ENCODE measurements at places on chromosomes 5 and 9.

GRCh38 chr9:4318741-4319140, 18.9 kb upstream of the GLIS3 start:
- DNase-seq = no peak

DNA sequence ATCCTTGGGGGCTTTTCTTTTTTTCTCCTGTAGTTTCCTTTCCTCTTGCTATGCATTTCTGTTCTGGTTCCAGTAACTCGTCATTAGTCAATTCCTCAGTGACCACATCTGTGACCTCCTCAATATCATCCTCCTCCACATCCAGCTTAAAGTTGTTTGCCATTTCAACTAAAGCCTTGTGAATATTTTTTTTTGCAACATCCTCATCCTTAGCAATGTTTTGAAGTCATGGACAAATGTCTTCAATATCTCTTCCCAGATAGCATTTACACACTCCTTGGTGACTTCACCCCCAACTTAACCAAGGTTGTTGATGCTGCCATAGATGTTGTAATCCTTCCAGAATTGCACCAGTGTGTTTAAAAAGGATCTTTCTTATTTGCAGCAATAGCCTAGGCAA, 14.7 kb upstream of the ADRB2 start:
- DNase-seq = no peak

DNA sequence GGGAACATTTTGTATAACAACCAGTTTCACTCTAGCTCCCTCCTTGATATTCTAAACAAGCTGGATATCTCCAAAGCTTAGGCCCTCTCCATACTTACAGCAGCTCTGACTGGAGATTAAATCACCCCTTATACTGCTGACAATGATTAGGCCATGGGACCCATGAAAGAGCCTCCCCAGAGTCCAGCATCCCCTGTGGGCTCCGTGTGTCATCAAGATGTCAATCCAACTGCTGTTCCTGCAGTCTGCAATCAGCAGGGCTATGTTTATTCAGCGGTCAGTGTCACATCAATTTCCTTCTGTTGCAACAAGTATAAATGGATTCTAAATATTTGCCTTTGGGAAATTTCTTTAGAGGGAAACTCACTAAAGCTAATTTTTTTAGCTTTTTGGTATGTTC, 26.6 kb downstream of the PCDHAC2 start:
- no peak for DNase-seq

DNA sequence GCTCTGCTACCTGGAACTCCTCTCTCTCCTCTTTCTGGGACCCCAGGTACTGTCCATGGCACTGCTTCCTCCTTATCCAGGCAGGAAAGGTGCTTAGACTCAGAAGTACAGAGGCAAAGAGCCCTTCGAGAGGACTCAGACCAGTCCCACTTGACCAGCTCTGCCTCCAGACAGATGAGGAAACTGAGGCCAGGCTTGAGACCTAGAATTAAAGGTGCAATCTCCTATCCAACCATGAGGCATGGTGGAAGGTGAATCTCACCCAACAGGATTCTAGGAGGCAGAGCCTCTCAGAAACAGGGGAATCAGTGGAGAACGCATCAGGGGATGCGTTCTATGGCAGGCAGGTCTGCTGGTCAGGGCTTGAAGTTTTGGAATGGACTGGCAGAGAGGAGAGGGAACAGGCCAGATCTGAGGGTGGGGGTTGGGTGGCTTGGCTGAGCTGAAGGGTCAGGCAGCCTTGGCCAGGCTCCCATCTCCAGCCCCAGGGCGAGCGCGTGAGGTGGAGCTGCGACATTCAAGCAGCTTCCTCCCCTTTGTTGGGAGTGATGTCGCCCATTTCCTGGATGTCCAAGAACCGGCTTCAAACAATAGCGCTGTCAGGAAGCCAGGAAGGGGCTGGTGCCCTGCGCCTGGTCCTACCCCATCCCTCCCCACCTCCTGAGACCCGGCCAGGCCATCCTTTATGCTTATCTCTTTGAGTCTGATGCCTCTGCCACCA, 26.2 kb downstream of the NDUFA8 start:
- no peak for DNase-seq

DNA sequence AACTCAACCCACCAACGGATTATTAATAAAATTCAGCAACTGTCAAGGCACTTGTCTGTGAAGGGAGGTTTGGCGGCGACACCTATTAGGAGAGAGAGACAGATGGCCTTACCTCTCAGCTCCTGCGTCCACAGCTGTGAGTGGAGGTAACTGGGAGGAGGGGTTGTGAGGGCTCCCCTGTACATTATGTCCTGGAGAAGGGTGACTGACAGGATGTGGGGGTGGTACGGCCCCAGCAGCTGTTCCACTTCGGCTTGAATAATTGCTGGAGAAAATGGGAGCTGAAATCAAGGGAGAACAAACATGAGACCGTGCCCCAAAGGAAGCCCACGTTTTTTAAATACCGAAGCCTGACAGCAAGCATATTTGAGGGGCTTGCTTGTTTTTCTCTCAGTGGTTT, 353.5 kb upstream of the RFX3 start:
- no peak for DNase-seq

DNA sequence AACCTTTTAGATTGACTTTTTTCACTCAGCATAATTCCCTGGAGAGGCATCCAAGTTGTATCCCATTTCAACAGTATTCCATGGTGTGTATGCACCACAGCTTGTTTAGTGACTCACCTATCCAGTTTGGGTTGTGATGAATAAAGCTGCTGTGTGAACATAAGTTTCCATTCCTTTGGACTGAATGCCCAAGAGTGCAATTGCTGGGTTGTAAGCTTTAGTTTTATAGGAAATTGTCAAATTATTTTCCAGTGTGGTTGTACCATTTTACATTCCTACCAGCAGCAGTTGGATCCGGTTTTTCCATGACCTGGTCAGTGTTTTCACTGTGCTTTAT, 60.9 kb upstream of the TMED7 start:
- DNase-seq = no peak

DNA sequence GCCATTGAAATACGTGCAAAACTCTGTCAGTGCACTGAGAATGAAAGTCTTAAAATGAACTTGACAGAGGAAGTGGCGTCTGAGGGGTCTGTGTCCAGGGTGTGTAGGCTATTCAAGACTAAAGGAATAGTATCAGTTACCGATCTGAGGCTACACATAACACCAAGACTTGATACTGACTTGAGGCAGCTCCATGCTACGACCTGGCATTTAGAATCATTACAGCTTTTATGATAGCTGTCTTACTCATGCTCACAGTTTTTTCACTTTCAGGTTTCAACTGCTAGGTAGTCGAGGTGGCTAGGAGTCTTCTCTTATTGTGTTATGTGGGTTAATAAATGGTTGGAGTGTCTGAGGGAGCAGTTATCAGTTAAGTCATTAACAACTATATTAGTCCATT, 92.8 kb upstream of the SLCO6A1 start:
- DNase-seq = no peak

DNA sequence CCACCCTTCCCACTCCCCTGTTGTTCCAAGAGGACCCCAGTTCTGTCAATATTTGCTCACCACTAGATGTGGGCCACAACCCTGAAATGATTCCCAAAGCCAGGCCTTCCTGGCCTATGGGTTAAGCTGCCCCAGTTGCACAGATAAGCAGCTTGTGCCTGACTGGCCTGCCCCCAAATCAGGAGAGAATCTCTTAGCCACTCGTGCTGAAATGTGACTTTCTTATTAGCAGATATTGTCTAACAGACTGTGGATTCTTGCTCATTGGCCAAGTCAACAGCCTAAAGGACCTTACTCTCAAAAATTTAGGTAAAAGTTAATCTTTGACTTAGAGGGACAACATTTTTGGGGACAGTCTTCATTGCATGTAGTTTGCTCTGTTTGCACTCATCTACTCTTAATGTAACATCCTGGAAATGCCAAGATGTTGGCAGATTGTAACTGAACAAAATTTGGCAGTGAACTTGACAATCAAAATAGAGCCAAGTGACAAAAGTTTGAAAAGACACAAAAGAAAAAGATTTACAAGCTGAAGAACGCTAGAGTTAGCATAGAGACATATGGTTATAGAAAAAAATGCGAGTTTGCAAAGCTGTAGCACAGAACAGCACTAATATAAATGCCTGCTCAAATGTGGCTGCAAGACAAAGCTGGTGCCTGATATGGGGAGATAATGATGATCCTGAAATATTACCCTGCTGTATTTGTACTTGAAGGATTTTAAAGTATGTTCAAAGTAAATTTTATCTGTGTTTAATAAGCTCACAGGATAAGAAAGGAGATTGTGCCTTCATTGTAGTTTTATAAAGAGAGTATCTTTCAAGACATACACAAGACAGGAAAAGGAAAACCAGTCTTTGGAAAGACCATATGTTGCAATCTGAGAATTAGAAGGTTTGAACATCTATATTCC, 29.0 kb upstream of the FSD1L start:
- DNase-seq = no peak

GRCh38 chr9:74570879-74571512, 73.9 kb downstream of the RORB start:
- DNase-seq = peak; percentile 5

GRCh38 chr9:78004478-78005229, 27.0 kb downstream of the GNAQ start:
- DNase-seq = no peak

DNA sequence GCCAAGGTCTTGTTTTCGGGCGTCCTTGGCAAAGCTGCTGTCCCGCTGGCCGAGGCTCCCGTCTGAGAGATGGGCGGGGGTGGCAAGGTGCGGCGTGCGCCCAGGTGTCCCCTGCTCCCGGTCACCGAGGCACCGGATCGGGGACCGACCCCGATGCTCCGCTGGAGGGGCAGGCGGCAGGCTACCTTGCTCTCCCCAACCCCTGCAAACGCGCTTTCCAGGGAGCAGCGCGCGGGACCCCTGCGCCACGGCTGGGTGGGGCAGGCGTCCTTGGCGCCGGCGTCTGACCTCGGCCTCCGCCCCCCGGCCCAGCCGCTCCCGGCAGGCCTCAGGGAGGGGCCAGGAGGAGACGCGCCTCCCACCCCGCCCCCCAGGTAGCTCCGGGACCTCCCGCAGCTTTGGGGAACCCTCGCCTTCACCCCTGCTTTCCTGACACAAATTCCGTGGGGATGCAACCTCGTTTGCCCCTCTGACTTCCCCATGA, 551 bp downstream of the N4BP3 start:
- no peak for DNase-seq

GRCh38 chr5:177362610-177363507, 5.1 kb downstream of the RGS14 start:
- peak; percentile 14 for DNase-seq

DNA sequence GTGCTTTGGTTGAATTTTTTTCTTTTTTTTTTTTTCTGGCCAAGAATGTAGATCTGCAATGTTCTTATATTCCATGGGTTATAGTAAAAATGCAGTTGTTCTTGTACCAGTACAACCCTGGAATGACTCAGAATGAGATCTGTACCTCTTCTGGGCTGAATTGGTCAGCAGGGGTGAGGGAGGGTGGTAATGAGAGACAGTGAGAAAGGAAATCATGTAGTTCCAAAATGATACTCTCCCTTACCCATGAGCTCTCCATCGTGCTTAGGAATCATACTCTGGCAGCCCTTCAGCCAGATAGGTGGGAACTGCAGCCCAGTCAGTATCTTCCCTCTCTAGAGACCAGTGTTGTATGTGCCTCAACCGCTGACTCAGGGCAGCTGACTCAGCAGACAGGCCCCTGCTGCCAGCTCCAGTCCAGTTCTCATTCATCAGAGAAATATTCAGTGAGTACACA, 2.1 kb upstream of the GLIS3 start:
- no peak for DNase-seq
